ENCODE measurements at places on chromosomes 2 and 18.

DNA sequence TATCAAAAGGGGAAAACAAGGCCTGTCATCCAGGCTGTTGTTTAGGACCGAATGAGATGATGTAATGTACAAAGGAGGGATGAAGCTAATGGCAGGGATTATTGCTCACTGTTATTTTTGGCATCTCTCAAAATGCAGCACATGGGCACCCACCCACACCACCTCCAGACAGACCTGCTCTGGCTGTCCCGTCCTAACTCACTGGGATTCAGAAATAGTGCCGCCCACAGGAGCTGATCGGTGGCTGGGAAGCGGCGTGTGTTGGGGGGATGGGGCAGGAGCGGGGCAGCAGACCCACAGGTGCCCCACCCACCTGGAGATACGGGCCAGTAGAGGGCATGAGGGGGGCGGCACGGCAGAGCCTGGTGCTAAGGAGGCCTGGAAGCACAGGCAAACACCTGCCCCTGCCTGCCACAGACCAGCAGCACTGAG, 52.2 kb downstream of the CRACDL start:
- DNase-seq = no peak

GRCh38 chr18:51128533-51128932, 68.9 kb downstream of the MEX3C start:
- DNase-seq = no peak

DNA sequence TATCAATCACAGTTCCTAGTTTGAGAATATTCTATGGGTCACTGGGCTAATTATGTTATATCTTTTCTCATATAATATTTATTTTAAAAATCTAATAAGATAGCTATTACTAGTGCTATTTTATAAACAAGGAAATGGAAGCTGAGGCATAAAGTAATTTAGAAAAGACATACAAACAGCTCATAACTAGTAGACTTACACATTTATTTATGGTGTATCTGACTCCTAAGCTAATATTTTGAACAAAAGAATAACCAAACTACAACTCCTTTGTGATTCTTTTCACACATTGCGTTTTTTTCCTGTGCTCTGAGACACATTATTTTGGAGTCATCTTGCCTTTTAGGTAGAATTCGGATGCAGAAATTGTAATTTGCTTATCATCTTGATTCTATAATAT, 742.0 kb upstream of the LRRTM4 start:
- DNase-seq = no peak

GRCh38 chr2:138518860-138519259, 17.3 kb downstream of the SPOPL start:
- DNase-seq = no peak

- peak; percentile 76 for DNase-seq
Measured at GRCh38 chr2:26970244-26970927, at the start of gene MAPRE3. Gene MAPRE3, plus strand, starts transcription at chr2:26970637. Its CDS starts 51,582 bp downstream, at chr2:27022219.

DNA sequence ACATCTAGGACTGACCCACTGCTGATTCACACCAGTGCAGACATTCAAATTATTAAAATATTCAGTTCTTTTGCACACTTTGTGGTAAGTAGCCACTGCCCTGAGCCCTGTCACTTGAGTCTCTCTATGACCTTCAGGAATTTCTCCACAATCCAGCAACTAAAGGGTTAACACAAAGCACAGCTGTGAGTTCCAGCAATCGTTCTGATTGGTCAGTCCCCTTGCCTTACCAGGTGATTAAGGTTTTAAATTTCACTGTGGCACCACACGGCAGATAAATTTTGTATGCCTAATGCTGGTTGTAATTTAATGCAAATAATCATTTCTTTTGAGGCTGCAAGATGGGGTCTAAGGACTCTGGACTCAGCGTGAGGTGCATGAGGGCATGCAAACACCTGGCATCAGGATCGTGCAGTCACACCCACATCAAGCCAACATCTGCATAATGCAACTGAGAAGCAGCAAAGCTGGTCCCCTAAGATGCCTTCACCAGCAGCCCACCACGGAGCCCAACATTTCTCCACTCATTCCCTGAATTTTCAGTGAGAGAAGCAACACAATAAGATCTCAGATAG, 36.6 kb downstream of the SLC14A1 start:
- DNase-seq = no peak

- no peak for DNase-seq
Measured at GRCh38 chr2:171703574-171704347, 16.5 kb downstream of the DYNC1I2 start.
